DMS79 (cell line): ENCODE measurements at places on chromosomes 3 and 15.

GRCh38 chr15:51793521-51794305, 35.7 kb upstream of the TMOD3 start:
- DNase-seq = no peak

GRCh38 chr3:50532062-50532705, 28.8 kb upstream of the CACNA2D2 start:
- DNase-seq = no peak

GRCh38 chr3:11718637-11719405, 75.1 kb upstream of the VGLL4 start:
- DNase-seq = no peak

DNA sequence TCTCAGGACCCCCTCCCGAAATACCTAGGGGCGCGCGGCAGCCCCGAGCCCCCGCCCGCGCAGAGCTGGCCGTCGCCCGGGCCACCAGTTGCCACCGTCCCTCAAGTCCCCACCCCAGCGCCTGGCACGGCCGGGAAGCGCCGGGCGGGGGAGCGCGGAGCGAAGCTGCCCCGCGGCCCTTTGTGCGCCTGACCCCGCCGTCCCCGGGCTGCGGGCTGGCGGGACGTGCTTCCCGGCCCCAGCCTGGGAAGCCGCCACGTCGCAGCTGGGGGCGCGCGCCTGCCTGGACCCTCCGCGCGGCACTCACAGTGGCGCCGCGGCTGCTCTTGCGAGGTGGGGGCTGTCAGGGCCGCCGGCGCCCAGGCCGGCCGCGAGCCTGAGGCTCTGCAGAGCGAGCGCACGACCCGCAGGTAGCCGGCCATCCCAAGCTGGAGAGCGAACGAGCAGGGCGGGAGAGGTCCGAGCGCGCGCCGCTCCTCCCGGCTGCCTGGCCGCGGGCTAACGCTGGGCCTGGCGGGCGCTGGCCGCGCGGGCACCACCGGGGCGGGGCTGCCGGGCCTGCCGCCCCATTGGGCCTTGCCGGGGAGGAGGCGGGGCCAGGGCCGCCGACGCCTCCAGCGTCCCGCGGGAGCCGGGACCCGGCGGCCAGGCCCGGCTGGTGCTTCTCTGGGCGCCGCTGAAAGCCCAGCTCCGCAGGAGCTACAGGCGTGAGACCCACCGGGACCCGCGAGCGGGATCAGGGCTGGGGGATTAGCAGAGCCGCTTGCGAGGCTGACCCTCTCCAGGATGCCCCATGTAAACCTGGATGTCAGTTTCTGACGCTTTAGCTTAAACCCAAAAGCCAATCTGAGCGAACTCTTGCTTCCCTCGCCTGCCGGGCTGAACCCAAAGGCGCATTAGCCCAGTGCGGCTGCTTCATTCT, at the start of gene IDH2:
Gene IDH2, minus strand, starts transcription at position 500 of the 922 bp plus-strand sequence. Its CDS starts 78 bp downstream, at position 422.
- DNase-seq = peak; percentile 29

GRCh38 chr3:160226026-160226907, 1.0 kb downstream of the C3orf80 start:
- no peak for DNase-seq

GRCh38 chr15:69394556-69395282, 19.4 kb upstream of the KIF23 start:
- no peak for DNase-seq

GRCh38 chr15:56469483-56469882, 4.5 kb upstream of the MNS1 start:
- no peak for DNase-seq

DNA sequence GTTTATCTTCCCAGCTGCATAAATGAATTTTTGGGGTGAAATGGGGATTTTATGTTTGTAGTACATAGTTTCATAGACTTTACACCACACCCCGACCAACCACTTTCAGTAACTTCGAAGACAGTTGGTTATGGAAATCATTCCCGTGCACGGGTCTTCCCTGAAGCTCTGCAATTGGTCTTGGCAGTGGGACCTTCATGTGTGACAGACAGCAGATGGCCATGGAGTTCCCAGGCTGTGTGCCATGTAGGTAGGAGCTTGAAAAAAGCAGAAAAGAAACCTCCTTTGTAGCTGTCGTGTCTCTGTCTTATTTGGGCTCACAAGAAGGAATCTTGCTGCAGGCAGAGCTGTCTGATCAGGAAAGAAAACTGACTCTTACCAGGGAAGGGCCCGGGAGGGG, 25.9 kb downstream of the EXOG start:
- no peak for DNase-seq

DNA sequence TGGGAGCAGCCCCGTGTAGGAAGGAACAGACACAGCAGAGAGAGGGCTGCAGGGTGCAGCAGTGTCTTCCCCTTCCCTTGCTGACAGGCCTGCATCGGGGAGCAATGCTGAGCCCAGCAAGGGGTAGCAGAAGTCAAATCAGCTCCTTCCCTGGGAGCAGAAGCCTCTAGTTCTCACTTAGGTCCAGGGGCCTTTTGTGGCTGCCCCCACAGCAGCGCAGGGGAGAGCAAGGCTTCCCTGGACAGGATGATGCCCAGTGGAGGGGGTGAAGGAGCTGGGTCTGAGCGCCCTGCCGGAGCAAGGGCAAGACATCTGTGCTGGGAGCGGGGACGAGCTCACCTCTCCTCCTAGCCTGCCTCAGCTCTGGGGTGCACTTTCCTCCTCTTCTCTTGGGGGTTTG, 827 bp downstream of the PLCB2 start:
- DNase-seq = no peak

GRCh38 chr15:66128116-66128680, 125.4 kb downstream of the MEGF11 start:
- DNase-seq = no peak

- DNase-seq = no peak
Observed at GRCh38 chr3:7461202-7461825, 600.4 kb downstream of the GRM7 start.

- peak; percentile 23 for DNase-seq
Observed at GRCh38 chr3:51669241-51670052, 1.6 kb upstream of the TEX264 start.

DNA sequence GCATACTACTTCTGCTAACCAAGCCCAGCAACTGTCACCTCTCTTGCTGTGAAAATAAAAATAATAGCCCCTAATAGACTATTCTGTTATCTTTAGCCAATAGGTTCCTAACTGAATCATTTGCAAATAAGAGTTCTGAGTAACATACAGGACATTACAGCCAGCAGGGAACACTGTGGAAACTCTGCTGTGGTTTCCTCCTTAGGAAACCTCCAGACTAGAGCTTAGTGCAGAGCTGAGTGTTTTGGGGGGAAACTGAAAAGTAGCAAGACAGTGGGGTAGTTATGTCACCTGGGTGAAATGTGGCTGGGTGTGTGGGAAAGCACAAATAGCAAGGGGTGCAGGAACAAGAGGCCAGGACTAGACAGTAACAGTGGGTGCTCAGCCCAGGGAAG, 32.4 kb downstream of the DZIP1L start:
- no peak for DNase-seq

GRCh38 chr3:50708620-50709019, 33.9 kb downstream of the DOCK3 start:
- DNase-seq = peak; percentile 17
